ENCODE measurements at places on chromosomes 2 and 18. TPM values are rescaled to one million over a fixed set of nuclear protein-coding genes. Genes with fewer than 3 reads are reported as not detected.

SLC4A5 gene
- 2.1 TPM for polyA plus RNA-seq

DNA sequence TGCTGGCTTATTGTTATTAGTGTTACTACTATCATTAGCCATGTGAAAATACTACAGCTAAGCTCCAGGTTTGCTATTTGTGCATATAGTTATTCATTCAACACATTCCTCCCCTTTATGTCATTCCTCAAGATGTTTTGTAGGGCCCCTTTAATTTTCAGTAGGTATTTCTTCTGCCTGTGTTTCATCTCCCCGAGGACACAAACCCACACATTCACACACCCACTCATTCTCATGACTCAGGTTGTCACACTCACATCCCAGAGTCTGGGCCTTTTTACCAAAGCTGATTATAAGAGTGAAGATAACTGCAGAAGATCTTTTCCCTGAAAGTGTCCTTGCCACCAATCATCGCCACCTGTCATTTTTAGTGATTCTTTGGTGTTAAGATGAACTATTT, 68.6 kb upstream of the SPOPL start:
- DNase-seq, result no peak

GRCh38 chr2:60492548-60492947, 60.9 kb downstream of the BCL11A start:
- no peak for DNase-seq

FEV gene
- polyA plus RNA-seq, result not detected

C2orf72 gene
- 0.72 TPM for polyA plus RNA-seq

DNA sequence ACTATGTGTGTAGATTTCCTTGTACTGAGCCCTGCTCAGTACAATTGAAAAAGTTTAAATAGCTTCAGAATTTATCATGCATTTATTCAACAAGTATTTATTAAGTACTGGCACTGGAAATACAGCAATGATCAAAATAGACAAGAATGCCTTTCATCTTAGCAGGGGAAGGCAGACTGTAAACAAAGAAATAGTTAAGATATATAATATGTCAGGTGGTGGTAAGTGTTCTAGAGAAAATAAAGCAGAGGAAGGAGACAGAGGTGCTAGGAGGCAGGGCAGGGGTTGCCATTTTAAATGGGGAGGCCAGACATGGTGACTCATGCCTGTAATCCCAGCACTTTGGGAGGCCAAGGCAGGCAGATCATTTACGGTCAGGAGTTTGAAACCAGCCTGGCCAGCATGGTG, 13.6 kb upstream of the LIPG start:
- no peak for DNase-seq

DNA sequence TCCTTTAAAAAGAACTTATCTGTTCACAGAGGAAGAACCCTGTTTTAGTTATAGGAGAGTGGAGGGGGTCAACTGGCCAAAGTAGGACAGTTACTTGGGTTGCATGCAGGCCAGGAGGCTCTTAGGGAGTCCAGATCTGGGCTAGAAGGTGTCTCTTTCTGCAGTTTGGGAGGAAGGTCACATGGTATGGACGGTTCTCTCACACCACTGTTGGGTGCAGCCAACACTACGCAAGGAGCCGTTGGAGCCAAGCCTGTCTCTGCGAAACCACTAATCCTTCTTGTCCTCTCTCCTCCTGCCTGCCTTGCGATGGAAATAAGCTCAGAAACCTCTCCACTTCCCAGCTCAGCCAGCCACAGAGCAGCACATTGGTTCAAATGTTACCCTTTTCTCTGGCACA, 105.9 kb upstream of the TGFA start:
- DNase-seq, result no peak

CNDP1 gene
- 0.40 TPM for polyA plus RNA-seq

- peak; percentile 45 for DNase-seq
Observed at GRCh38 chr2:62408241-62408677, 97.7 kb downstream of the TMEM17 start.

DNA sequence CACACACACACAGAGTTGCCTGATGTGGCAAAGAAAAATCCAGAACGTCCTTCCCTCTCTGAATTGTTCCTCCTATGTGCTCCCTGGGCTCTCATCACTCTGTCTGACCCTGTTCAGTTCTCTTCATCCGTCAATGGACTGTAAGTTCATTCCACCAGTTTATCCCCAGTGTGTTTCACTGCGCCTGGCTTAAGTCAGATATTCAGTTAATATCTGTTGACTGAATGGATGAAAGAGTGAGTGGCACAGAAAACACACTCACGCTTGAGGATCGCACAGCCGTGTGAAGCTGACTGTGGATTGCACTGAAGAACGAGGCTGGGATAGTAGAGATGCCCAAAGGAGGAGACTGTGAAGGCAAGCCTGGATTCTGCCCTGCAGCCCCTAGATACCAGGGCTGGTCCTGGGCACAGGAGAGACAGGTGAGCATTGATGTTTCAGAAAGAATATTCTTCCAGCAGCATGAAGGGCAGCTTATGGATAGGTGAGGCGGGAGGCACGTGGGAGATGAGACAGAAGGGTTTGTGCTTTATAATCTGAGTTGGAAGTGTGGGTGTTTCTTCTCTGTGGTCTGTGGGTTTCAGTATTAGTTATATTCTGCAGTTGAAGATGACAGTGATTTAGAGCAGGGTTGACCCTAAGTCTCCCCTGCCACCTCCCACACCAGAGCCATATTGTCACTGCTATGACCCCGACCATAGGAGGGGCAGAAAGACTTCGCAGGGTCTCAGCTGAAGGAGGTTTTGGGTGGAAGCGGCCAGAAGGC, 129.9 kb downstream of the SOCS6 start:
- DNase-seq, result no peak

DNA sequence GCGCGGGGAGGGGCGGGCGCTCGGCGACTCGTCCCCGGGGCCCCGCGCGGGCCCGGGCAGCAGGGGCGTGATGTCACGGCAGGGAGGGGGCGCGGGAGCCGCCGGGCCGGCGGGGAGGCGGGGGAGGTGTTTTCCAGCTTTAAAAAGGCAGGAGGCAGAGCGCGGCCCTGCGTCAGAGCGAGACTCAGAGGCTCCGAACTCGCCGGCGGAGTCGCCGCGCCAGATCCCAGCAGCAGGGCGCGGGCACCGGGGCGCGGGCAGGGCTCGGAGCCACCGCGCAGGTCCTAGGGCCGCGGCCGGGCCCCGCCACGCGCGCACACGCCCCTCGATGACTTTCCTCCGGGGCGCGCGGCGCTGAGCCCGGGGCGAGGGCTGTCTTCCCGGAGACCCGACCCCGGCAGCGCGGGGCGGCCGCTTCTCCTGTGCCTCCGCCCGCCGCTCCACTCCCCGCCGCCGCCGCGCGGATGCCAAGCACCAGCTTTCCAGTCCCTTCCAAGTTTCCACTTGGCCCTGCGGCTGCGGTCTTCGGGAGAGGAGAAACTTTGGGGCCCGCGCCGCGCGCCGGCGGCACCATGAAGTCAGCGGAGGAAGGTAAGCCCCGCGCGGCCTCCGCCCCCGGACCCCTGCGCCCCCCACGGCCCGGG, at the start of gene NFATC1:
Gene NFATC1, plus strand, starts transcription at position 170 of the 644 bp plus-strand sequence. Its CDS starts 295 bp downstream, at position 465.
- DNase-seq, result peak; percentile 87

- DNase-seq, result no peak
Observed at GRCh38 chr2:40955635-40956034, 503.7 kb upstream of the SLC8A1 start.

ALS2 gene
- not detected for polyA plus RNA-seq

DNER gene
- polyA plus RNA-seq, result 2.5 TPM

- no peak for DNase-seq
Observed at GRCh38 chr2:233598952-233599351, 18.5 kb upstream of the UGT1A8 start.

DNA sequence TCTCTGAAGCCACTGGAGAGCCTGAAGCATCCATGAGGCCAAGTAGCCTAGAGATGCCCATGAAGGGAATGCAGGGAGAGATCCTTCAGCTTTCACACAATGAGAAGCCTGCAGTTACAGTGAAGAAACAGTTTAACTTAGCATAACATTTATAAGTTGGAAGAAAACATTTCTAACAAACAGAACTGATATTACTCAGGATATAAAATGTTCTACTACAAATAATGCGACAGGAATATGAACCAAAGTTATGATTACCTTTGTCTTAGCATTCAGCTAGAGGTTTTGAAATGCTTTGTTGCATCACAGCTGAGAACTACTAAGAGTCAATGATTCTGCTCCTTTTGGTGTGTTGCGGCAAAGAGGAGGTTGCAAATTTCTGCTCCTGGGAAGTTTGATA, 6.9 kb upstream of the KYNU start:
- no peak for DNase-seq

DNA sequence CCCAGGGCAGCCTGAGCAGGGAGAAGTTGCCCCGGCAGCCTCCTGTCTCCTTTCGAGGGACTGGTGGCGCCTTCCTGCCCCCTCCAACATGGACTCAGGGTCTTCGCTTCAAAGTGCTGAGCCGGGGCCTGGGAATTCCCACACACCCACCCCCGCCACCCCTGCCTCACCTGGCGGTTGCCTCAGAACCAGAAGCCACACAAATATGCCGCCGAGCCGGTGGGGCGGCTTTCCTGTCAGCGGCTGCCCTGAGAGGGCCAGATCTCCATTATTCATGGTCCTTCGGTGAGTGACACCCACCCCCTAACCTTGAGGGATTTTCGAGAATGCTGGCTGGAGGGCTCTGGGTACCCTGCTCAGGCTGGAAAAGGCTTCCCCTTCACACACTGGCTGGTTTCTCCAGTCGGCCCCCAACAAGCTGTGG, 71.7 kb downstream of the SMAD7 start:
- DNase-seq, result no peak

DNA sequence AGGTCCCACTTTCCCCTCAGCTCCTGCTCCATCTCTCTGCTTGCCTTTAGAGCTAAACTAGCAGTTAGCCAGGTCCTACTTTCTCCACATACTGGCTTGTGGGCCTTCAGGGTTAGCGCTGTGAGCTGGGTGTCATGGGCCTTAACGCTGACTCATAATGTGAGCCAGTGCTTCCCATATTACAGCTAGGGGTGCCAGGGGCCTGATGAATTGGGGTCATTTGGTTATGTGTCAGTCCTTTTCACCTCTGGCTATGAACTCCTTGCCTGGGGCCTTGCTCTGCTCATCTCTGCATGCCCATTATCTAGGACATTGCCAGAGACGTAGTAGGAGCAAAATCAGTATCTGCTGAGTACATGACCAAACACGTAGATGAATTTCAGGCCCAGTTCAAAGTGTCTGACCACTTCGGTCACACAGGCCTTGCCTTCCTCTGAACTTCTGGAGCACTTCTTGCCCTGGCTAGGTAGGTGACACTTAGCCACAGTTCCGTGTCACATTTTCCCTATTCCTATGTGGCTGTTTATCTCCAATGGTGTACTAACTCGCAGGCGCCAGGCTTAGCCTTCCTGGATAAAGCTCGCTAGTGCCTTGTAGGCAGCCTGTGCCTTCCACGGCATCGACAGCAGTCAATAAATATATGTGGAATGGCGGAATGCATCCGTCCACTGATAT, 103.2 kb upstream of the SIX3 start:
- DNase-seq, result no peak

Data from muscle of arm (tissue), 14 donors.